ENCODE measurements at places on chromosomes 1 and 21. TPM values are rescaled to one million over a fixed set of nuclear protein-coding genes. Genes with fewer than 3 reads are reported as not detected.

KLF17 gene
- not detected for polyA plus RNA-seq

ETV3 gene
- polyA plus RNA-seq = 25.4 TPM

S100A5 gene
- polyA plus RNA-seq = 0.72 TPM

NECTIN4 gene
- polyA plus RNA-seq = 5.0 TPM

CLCA2 gene
- polyA plus RNA-seq = not detected

NME7 gene
- polyA plus RNA-seq = 185 TPM

SPRR2B gene
- polyA plus RNA-seq = not detected

BSND gene
- polyA plus RNA-seq = 5.0 TPM

USP1 gene
- 62.7 TPM for polyA plus RNA-seq

NR5A2 gene
- polyA plus RNA-seq = 2.8 TPM

LRIF1 gene
- polyA plus RNA-seq = 18.4 TPM

MTARC2 gene
- polyA plus RNA-seq = 53.1 TPM

TMEM51 gene
- polyA plus RNA-seq = 23.2 TPM

ANKRD35 gene
- 2.3 TPM for polyA plus RNA-seq

FABP3 gene
- polyA plus RNA-seq = 62.3 TPM

OLIG2 gene
- polyA plus RNA-seq = not detected

CLEC20A gene
- polyA plus RNA-seq = 0.26 TPM

NLRP3 gene
- 2.1 TPM for polyA plus RNA-seq

STPG1 gene
- 13.2 TPM for polyA plus RNA-seq
